ENCODE measurements at places on chromosomes 5 and 9. TPM values are rescaled to one million over a fixed set of nuclear protein-coding genes. Genes with fewer than 3 reads are reported as not detected.

Gene STK32A
- not detected for polyA plus RNA-seq

Gene LCN1
- polyA plus RNA-seq, result not detected

Gene PITX1
- not detected for polyA plus RNA-seq

Gene SH2D3C
- polyA plus RNA-seq, result 32.4 TPM

Gene PCDHAC1
- not detected for polyA plus RNA-seq

Gene QRFP
- polyA plus RNA-seq, result not detected

Gene ANGPTL2
- polyA plus RNA-seq, result not detected

Gene GADD45G
- polyA plus RNA-seq, result not detected

Gene ADAMTS12
- polyA plus RNA-seq, result not detected

Gene ZFAND5
- 74.1 TPM for polyA plus RNA-seq

Gene ORM2
- polyA plus RNA-seq, result not detected

DNA sequence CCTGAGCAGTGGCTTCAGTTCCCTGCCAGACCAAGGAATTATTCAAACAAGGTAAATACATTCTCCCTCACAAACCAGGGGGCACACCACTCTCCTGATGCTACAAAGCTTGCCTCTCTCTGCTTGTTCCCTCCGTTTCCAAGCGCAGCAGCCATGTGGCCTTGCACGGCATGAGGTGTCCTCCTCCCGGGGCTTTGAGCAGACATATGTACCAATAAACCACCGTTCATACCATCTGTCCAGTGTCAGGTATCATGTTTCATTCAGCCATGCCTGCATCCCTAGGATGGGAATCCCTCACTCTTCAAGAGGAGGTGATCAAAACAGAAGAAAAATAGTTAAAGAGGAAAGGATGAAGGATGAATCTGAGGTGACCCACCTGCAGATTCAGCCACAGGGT is 282.7 kb downstream of the ENC1 start:
- DNase-seq, result no peak

DNA sequence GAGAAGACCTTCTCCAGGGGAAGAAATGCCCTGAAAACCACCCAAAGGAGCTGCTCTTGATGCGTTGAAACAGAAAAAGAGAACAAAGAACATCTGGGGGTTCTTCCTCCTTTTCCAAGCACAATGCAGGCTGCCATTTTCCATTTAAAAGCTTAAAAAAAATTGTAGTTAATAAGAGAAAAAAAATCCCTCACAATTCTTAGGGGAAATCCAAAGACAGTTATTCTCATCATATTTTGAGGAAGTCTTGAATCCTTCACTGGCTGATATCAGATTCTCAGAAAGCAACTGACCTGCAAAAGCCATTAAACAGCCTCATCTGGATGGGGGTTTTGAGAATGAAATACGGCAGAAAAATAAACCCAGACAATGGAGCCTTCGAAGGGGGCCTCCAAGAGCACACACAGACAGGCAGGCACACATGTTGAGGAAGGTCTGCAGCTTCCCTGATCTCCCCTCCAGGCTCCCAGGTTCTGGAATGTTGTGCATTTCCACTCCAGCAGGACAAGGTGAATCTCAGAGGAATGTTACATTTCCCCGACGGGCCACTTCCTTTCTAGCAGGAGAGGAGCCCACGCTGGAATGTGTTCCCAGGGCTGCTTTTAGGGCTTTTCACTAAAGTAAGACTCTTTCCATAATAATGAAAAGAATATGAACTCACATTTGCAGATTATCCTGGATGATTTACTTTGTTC is 159.4 kb upstream of the S1PR3 start:
- peak; percentile 17 for DNase-seq

DNA sequence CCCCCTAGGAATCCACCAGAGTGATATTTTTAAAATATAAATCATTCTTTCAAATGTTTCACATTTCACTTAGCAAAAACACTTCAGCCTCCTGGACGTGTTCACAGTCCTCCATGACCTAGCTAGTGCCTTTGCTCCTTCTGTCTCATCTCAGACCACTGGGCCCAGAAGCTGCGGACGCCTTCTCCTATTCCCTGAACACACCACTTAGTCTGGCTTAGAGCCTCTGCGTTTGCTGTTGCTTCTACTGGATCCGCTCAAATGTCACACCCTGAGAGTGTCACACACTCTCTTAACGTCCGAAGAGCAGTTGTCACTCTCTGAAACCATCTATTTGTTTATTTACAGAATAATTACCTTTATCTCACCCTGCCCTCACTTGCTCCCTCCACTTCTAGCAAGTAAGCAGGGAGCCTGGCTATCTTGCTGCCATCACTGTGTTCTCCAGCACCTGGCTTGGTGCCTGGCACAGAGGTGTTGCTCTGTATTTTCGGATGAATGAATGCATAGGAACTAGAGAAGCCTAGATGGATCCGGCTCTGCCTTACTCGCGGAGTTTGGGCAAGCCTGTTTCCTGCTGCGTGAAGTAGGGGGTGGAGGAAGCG is 1.2 kb upstream of the GRK6 start:
- DNase-seq, result no peak

- no peak for DNase-seq
Observed at GRCh38 chr5:124176692-124177091, 569.7 kb downstream of the ZNF608 start.

DNA sequence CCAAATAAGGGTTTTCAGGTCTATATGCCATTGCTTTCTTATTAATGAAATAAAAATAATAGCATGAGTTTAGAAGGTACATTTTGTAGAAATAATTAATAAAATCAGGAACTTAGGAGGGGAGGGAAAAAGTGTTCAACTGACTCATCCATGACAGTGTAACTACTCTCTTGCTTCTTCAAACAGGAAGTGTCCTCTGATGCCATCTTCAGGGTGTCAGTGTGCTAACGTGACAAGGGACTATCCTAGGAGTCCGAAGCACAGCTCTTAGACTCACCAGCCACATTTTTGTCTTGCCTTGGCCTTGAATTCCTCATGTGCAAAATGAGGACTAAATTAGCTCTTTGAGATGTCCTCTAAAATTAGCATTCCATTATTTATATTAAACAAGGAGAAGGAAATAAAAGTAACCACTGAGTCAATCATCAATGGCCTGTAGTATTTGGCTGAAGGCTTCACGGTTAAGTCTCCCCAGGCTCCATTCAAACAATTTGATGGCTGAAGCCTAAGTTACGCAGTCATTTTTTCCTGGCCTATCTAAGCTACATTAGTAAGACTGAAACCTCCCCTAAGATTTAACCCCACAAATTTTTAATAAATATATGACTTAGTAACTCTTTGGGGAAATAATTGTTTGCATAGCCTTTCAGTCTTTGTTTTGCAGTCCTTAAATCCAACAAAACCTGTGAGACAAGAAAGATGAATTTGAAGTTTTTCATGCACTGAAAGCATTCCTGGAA is 151.1 kb downstream of the ARL15 start:
- no peak for DNase-seq

DNA sequence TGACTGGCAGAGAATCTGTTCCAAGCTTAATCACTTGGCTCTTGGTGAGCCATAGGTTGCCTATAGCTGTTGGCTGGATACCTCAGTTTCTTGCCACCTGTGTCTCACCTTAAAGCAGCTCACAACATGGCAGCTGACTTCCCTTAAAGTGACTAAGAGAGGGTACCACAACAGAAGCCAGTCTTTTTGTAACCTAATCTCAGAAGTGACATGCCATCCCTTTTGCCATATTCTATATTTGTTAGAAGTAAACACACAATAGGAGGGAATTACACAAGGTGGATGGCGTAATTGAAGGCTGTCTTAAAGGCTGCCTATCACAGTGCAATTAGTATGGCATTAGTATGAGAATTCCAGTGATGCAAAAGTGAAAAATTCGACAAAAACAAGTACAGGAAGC is 28.1 kb downstream of the NIPBL start:
- no peak for DNase-seq

DNA sequence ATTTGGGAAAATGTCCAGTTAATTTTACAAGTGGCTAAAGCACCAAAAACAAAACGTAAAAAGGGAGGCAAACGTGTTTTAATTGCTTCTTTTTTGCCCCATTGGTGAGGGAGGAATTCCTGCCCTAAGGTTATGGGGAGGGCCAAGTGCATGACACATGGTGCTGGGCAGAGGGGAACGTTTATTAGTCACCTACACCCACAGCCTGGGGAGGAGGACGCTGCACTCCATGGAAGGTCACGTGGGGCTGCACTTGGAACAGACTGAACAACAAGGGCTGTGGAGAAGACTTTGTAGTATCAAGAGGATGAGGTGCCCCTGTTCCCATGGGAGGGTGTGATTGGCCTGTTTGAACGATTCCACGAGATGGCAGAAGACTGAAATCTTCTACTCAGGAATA is 13.7 kb upstream of the ADAMTS16 start:
- no peak for DNase-seq

- no peak for DNase-seq
Observed at GRCh38 chr9:77752554-77752953, 104.4 kb upstream of the GNA14 start.

DNA sequence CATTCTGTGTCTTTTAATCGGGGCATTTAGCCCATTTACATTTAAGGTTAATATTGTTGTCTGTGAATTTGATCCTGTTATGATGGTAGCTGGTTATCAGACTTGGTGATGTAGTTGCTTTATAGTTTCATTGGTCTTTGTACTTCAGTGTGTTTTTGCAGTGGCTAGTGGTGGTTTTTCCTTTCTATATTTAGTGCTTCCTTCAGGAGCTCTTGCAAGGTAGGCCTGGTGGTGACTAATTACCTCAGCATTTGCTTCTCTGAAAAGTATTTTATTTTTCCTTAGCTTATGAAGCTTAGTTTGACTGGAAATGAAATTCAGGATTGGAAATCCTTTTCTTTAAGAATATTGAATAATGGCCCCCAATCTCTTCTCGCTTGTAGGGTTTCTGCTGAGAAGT is 156.9 kb downstream of the CNTLN start:
- DNase-seq, result no peak

DNA sequence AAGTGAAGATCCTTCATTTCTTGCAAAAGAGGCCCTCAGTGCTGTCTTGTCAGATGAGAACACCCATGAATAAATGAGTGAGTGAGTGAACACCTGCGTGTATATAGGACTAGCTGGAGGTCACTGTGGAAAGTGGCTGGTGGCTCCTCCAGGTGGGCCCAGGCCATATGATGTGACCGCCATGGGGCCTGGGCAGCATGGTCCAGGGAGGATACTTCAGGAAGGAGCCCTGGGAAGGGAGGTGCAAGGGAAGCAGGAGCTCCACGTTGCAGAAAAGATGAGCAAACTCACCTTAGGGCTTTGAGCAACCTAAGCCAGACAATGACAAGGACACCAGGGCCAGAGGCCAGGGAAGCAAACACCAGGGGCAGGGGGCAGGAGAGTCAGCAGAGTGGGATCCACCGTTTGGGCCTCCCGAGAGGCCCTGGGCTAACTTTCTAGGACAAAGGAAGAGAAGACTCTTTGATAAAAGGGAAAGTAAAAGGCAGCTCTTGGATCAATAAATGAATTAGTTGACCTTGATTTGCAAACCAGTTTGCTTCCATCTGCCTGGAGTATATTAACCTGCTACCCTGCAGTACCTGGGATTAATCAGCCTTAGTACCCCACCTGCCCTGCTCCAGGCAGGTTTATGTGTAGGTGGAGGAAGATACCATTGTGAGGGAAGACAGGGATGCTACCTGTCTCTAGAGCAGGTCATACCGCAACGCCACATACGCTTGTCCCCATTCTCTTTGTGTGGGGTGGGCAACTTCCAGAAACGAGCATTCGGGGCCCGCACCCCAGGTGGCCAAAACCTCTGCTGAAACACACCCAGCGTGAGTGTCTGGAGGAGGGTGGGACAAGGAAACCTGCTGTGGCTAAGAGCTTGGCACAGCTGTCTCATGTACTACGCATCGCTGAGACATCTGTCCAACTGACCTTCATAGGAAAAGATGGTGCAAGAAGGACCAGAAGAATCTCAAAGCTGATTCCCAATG is 51.4 kb upstream of the OLFM1 start:
- DNase-seq, result no peak

GRCh38 chr5:142405814-142406395 is 81.1 kb upstream of the SPRY4 start:
- DNase-seq, result no peak

All from naive B cell (primary cell).